Endothelial cell of umbilical vein (primary cell): ENCODE measurements at places on chromosomes 3 and 15. TPM values are rescaled to one million over a fixed set of nuclear protein-coding genes. Genes with fewer than 3 reads are reported as not detected.

P3H2 gene
- 4.8 and 6.6 TPM in 2 replicates for total RNA-seq

ALG3 gene
- total RNA-seq, result 37.7 and 42.9 TPM in 2 replicates

SMCO1 gene
- total RNA-seq, result not detected in 2 replicates

PLXNB1 gene
- 43.0 and 43.1 TPM in 2 replicates for total RNA-seq

PLCL2 gene
- total RNA-seq, result 9.6 and 10.7 TPM in 2 replicates

KLHL6 gene
- total RNA-seq, result 12.6 and 14.8 TPM in 2 replicates

CD200R1 gene
- not detected in 2 replicates for total RNA-seq

CP gene
- not detected in 2 replicates for total RNA-seq

TRPM1 gene
- total RNA-seq, result 0.53 TPM in 1 of 2 replicates, not detected in the other

ACTRT3 gene
- total RNA-seq, result 3.3 and 5.1 TPM in 2 replicates

TBL1XR1 gene
- 146 and 152 TPM in 2 replicates for total RNA-seq

NDUFAF3 gene
- total RNA-seq, result 74.5 and 91.1 TPM in 2 replicates

SPATA12 gene
- 0.14 TPM in 1 of 2 replicates, not detected in the other for total RNA-seq

FOXB1 gene
- total RNA-seq, result not detected in 2 replicates

PRR23C gene
- not detected in 2 replicates for total RNA-seq

SEMA7A gene
- 1.3 and 1.7 TPM in 2 replicates for total RNA-seq

WDR49 gene
- total RNA-seq, result 0.28 TPM in 1 of 2 replicates, not detected in the other

SERINC4 gene
- total RNA-seq, result 0.12 TPM in 1 of 2 replicates, not detected in the other

C3orf70 gene
- total RNA-seq, result 0.18 and 0.20 TPM in 2 replicates
